Lung microvascular endothelial cell (primary cell): ENCODE measurements at places on chromosomes 11 and 22.

- no peak for DNase-seq
Observed at GRCh38 chr11:45766469-45766868, 38.5 kb upstream of the SLC35C1 start.

DNA sequence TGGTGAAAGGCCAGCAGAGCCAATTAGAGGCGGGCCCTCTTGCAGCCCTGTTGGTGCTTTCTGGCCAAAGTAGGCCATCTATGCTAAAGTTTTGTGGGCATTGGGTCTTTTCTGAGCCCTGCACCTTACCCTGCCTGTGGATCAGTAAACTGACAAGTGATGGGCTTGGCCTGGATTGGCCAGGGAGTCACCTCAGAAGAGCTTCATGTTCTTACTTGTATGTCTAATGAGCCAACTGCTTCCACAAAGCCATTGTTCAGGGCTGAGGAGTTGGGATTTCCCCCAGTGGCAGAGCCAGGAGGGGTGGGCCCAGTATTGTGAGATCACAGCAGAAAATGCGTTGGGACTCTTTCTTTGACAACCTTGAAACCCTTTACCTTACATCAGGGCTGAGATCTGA lies 90.4 kb downstream of the CWC15 start:
- DNase-seq: peak; percentile 24

DNA sequence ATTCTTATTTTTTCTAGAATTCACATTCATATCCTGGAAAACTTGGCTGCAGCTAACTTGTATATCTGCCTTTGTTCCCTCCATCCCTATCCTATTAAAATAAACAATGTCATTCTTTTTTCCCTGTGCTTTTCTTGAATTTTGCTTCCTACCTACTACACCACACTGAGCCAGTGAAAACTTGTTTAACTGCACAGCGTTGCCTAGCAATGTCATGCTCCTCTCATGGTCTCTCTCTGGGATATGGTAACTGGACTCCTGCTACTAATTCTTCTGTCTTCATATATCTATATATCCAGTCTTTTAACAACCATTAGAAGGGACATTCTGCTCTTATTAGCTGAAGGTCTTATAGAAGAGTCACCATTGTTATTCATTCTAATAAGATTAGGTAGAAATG lies 434.4 kb downstream of the METTL15 start:
- no peak for DNase-seq

GRCh38 chr11:130675371-130675821 lies 227.0 kb downstream of the ADAMTS15 start:
- DNase-seq: no peak

DNA sequence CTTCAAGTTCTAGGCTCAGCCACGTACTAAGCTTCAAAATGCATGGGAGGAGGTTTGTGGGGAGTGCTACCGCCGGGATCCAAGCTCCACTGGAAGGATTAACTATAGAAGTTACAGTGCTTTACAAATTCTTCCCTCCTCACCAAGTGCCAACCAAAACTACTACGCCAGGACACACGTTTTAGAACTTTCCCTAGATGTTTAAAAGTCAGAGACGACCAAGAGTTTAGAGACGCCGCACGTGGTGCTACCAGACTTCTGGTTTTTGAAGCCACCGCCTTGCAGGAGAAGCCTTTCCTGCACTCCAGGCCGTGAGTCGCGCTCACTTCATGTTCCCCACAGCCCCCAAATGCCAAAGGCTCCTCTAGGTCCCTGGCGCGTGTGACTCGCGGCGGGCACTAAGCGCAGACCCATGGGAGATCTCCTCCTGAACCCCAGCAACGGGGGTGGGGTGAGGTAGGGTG lies 734 bp downstream of the SNU13 start:
- DNase-seq: peak; percentile 46

DNA sequence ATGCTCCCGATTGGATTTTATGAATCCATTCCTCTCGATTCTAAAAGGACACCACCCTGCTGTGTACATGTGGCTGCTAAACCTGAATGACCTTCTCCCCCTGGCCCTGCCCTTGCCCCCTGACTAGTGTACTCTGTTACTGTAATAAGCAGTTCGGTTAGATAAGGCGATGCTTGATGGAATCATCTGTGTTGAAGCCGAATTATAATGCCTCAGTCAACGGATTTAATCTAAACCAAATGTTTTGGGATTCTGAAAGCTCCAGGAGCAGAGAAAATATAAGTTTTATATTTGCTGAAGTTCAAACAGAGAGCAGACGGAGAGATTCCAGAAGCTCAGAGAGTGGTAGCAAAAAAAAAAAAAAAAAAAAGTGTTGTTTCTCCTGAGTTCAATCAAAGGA lies 275.4 kb upstream of the MPPED2 start:
- no peak for DNase-seq

DNA sequence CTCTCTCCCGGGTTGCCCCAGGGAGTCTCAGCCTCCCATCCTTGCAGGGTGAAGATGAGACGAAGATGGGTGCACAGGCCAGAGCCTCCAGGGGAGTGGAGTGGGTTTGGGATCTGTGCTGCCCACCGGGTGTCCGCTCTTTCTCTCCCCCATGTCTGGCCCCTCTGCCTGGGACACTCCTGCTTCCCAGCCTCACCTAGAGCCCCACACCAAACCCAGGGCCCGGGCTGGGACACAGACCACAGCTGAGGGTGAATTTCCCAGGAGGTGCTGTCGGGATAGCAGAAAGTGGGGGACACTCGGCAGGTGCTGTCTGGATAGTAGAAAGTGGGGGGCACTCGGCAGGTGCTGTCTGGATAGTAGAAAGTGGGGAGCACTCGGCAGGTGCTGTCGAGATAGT lies 25.0 kb upstream of the KRTAP5-7 start:
- DNase-seq: no peak

DNA sequence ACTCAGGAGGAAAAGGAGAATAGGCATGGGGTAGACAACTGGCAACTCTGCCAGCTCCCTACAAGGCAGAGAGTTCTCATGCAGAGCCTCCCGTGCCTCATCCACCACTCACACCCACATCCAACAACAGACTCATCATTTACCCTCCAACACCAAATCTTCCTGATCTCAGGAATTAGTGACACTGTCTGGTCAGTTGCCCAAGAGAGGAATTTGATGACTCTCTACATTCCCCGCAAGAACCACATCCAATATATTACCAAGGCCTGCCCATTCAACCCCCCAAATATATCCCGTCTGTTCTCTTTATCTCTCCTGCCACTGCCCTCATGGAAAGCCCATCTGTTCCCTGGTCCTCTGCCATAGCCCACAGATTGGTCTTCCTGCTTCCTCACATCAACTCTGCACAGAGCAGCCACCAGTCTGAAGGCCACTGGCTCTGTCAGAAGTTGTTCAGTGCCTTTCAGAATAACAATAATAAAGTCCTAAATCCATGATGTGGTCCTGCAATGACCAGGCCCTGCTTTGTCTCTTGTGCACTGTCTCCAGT lies 57.5 kb upstream of the CD82 start:
- DNase-seq: no peak

GRCh38 chr11:62484352-62484751 lies 62.3 kb downstream of the AHNAK start:
- DNase-seq: no peak

GRCh38 chr11:9615031-9615451 lies 41.6 kb downstream of the WEE1 start:
- no peak for DNase-seq
